ENCODE measurements at places on chromosomes 11 and 22.
A peak's percentile ranks its signal among the peaks of the same experiment; 100 is the strongest.

- DNase-seq: no peak
These were observed 26.6 kb downstream of the TIMP3 start for GRCh38 chr22:32828150-32828549.

DNA sequence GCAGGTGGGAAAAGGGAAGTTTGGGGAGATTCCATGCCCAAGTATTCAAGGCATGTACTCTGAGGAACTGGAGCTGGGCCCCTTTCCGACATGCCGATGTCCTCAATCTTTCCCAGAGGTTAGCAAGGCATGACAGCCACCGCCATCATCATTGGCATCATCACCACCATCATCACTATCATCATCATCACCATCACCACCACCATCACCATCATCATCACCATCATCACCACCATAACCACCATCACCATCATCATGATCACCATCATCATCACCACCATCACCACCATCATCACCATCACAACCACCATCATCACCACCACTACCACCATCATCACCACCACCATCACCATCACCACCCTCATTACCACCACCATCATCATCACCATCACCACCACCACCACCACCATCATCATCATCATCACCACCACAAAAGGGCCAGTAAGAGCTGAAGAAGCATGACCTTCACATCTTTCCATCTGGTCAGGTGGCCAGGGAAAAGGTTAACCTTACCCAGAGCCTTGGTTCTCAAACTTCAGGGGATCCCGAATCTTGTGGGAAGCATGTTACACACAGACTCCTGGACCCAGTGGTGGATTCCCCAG, 25.8 kb downstream of the PHF21B start:
- DNase-seq: no peak

DNA sequence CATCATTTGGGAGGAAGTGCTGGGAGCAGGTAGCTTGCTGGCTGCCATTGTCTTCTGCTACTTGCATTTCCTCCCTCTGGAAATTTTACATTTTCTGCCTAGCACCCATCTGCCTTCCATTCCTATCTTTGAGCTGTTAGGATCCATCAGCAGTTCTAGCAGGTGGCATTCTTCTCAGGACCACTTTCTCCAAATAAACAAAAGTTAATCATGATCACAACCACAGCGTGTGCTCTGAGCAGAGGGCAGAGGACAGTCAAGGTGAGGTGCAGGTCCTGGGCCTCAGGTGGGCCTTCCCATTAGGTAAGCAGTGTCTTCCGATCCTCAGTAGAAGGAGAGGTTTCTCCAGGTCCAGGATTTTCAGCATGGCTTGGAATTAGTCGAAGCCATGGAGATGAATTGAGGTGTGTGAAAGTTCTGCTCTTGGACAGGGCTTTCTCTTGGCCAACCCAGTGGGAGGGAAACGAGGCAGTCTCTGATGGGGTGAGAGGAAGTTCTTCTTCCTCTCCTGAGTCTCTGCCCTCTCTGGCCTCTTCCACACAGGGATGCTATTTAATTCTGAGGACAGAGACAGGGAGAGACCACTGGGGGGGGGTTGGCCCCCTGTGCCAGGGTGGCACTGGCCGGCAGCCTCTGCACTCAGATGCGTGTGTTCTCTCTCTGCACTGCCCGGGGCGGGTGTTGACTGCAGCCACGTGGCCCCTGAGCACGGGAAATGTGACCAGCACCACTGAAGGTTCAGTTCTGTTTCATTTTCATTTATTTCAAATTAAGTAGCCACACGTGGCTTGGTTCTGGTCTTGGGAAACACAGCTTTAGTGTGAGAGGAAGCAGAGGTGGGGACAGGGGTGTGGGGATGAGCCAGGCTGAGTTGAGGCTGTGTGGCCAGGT, 170.8 kb downstream of the TBC1D22A start:
- no peak for DNase-seq

- no peak for DNase-seq
These were observed 6.5 kb upstream of the RAB38 start for GRCh38 chr11:88181776-88182175.

DNA sequence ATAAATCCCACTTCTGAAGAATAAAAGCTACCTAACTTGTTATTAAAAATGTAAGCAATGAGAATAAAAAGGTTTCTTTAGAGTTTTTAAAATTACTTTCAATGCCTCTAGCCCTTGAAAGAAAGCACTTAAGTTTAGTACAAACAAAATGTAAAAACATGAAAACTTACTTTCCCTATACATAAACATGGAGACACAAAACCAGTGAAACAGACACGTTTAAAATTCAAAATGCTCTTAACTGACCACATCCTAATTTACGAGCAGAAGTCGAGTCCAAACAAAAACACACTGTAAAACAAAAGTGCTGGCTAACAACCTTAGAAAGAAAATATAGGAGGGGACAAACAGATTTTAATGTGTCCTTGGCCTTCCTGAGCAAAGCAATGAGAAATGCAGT, 36.6 kb downstream of the TCF20 start:
- DNase-seq: no peak

GRCh38 chr11:133072378-133072777, 459.9 kb downstream of the OPCML start:
- no peak for DNase-seq

DNA sequence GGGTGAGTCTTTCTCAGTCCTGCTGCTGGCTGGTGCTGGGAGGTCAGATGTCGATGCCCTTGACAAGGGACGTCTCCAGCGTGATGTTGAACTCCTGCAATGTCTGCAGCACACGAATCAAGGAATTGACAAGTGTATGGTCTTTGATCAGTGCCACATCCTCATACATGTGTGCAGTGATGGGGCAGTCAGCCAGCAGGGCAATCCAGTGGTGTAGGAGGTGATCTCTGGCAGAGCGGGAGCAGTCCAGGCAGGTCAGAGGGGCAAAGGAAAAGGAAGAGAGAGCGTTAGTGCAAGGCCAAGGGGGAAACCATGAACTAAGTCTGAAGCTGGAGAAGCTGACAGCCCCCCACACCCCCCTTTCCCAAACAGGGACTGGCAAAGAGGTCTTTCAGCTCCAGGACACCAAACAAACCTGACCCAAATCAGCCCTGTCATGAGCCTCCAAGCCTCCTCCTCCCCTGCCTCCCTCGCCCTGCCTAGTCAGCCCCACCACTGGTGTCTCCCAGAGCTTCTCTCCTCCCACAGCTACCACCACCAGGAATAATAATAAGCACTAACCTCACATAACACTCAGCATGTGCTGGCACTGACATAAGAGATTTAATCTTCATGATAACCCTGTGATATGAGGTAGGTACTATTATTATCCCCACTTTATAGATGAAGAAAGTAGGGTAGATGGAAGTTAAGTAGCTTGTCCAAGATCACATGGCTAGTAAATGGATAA, 48.4 kb upstream of the SCUBE2 start:
- DNase-seq: no peak

DNA sequence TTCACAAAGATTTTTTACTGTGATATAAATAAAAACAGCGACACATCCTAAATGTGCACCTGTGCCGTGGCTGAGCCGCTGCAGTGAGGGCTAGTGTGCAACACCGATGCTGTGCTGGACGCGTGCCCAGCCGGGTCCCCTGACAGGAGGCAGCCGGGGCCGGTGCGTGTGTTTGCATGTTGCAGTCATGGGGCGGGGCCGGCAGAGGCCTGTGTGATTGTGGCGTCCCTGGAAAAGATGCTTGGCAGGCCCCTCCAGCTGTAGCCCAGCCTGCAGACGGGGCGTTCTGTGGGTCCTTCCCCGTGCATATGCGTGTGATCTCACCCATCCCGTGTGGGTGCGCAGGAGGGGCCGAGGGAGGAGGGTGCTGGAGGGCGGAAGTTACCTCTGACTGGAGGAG, 30.6 kb downstream of the MUC6 start:
- no peak for DNase-seq

DNA sequence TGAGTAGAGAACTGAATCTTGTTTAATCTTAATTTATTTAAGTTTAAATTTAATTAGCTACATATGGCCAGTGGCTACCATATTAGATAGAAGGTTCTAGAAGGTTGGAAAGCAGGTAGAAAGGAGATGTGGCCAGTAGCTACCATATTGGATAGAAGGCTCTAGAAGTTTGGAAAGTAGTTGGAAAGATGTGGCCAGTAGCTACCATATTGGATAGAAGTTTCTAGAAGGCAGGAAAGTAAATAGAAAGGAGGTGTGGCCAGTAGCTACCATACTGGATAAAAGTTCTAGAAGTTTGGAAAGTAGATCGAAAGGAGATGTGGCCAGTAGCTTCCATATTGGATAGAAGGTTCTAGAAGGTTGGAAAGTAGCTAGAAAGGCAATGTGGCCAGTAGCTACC, 2.2 kb downstream of the CRYBA4 start:
- DNase-seq: no peak

- DNase-seq: no peak
These were observed 143.3 kb upstream of the THY1 start for GRCh38 chr11:119566319-119566718.

DNA sequence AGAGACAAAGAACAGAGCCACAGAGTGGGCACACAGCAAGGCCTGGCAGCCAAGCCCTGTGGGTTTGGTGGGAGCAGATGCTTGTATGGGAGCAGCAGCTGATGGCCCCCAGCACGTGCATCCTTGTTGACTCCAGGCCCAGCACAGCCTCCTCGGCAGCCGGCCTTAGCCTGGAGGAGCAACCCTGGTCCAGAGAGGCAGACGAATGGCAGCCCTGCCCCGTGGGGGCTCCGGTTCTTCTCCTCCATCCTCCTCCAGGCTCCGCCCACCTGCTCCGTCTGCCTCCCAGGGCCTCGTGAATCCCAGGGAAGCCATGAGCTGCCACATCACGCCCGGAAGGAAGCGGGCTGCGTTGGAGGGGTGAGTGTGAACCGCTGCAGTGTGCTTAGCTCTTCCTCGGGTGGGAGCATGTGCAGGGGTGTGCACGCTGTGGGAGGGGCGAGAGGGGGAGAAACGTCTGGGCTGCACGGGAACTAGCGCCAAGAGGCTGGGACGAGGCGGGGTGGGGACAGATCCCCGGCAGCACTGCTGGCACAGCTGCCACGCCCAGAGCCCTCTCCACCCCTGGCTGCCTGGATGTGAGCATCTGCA, 36.3 kb upstream of the JAM3 start:
- no peak for DNase-seq

DNA sequence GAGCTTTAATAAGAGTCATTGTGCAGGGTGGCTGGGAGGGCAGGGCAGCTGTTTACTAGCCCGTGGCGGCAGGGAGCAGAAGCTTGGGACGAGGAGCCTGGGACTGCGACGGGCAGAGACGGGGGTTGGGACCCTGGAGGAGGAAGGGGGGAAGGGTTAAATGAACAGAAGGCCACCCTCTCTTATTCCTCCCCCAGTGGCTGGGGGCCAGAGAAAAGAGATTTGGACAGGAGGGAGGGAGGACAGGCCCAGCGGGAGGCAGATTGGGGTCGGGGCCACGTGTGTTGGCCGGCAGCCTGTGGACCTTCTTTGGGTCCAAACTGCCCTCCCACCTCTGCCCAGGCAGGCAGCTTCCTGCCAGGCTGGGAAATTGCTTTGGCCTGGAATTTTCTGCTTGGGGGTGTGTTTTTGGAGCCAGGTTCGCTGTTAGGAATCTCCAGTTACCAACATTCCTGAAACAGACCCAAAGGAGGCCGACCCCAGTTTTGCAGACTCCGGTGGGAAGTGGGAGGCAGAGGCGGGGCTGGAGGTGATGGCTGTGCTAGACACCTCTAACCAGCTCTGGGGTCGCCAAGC, 50.2 kb downstream of the APOL3 start:
- DNase-seq: peak; percentile 12

DNA sequence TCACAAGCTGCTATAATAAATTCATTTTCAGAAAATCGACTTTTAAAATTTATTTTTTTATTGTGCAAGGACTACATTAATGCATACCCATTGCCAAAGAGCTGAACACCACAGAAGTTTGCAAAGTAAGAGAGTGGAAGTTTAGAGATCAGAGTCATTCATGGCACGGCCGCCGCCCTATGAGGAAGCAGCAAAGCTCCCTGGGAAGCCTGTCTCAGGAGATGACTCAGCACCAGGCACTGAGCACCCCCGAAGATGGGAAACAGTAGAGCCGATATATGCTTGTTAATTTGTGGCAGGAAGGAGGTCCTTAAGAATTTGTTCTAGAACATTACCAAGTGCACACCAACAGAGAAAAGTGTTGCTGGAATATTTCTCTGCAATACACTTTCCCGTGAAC, 693.7 kb downstream of the OPCML start:
- DNase-seq: no peak

- DNase-seq: no peak
These were observed 38.8 kb downstream of the PGR start for GRCh38 chr11:101090679-101091270.

DNA sequence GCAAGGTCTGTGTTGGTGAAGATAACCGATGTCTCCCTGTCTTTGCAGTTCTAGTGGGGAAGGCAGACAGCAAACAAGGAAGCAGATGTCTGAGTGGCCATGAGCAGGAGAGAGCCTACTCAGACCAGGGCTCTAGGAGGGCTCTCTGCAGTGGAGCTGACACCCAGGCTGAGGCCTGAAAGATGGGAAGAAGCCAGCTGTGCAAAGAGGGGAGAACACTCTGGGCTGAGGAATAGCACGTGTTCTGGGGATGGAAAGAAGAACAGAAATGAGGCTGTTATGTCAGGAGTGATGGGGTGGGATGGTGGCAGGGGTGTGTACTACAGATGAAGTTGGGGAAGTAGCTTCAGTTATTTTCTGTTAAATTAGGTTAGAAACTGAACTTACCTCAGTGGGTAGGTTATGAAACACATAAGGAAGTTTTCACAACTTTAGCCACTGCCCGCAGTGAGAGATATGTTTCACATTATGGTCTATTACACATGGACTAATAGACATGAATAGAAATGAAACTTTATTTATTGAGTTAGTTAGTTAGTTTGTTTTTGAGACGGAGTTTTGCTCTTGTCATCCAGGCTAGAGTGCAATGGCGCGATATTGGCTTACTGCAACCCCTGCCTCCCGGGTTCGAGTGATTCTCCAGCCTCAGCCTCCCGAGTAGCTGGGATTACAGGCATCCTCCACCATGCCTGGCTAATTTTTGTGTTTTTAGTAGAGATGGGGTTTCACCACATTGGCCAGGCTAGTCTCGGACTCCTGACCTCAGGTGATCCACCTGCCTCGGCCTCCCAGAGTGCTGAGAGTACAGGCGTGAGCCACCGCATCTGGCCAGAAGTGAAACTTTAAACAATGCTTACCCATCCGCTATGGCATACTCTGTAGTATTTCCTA, 7.8 kb downstream of the DCPS start:
- DNase-seq: no peak

DNA sequence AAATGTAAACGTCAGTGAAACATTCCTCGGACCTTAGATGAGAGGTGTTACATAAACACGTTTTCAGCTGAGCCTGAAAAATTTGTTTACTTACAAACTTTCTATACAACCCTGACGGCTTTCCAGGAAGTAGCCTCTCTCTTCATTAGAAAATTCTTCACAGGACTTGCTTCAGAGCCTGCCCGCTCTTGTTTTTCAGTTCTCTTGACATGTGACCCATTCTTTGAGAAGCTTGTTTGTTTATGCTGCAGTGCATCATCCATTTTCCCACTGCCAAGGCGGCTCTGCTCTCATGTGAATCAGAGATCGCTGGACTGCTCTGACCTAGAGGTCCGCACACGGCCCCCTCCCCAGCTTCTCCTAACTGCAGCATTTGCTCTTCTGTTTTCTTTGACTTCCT, 47.9 kb upstream of the ARHGAP42 start:
- peak; percentile 88 for DNase-seq

GRCh38 chr22:22074634-22075381, 92.2 kb upstream of the TOP3B start:
- DNase-seq: peak; percentile 79
